ENCODE measurements at places on chromosomes 13 and 19. TPM values are rescaled to one million over a fixed set of nuclear protein-coding genes. Genes with fewer than 3 reads are reported as not detected.

GRCh38 chr19:37975596-37976515 lies 68.8 kb downstream of the SIPA1L3 start:
- peak; percentile 49 for DNase-seq

- DNase-seq = no peak
Measured at GRCh38 chr19:48668761-48669160, 4.1 kb downstream of the NTN5 start.

- DNase-seq = no peak
Measured at GRCh38 chr19:42255766-42256745, 1.1 kb upstream of the ERF start.

DNA sequence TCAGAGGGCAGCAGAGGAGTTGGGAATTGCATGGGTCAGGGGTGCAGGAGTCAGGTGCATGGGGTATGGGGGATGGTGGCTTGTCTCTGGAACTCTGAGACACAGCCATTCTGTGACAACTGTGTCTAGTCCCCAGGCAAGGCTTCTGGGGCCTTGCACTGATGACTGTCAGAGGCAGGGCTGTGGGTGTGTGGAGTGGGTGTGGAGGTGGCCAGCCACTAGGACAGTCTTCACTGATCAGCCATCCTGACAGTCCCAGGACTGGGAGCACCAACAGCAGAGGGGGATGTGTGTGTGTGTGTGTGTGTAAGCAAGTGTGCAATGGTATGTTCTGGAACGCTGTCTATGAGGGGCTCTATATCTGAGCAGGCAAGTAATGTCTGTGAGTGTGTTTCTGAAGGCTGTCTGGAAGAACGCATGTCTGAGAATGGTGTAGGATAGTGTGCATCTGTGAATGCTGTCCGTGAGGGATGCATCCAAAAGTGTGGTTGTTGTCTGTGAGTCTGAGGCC lies 5.4 kb downstream of the NUMBL start:
- DNase-seq = no peak

GRCh38 chr19:24078680-24079079 lies 8.3 kb upstream of the ZNF254 start:
- no peak for DNase-seq

DNA sequence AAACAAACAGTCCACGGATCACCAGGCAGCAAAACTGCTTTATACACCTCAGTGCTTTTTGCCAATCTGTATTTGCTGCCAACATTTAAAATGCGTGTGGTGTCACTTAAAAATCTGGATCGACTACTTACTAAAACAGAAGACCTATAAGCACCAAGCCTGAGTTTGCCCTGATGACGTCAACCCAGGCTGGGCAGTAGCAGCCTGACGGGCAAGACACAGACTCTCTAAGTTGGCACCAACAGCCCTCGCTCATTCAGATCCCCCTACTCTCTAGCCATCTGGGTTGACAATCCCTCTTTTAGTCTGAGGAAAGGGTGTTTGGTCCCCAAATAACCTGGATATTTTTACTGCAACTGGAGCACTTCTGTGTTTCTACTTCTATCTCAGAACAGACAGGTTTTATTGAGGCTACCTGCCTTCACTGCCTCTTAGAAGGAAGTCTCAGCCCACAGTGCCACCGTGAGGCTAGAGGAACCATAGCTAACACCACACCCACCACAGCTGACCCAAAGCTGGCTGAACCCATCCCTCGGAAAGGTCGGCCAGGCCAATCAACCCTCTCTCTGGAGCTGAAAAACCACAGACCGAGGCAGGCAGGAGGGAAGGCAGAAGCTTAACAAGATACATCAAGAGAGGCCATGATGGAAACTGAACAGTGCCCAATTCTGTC lies 6.9 kb downstream of the SUGP2 start:
- DNase-seq = no peak

DNA sequence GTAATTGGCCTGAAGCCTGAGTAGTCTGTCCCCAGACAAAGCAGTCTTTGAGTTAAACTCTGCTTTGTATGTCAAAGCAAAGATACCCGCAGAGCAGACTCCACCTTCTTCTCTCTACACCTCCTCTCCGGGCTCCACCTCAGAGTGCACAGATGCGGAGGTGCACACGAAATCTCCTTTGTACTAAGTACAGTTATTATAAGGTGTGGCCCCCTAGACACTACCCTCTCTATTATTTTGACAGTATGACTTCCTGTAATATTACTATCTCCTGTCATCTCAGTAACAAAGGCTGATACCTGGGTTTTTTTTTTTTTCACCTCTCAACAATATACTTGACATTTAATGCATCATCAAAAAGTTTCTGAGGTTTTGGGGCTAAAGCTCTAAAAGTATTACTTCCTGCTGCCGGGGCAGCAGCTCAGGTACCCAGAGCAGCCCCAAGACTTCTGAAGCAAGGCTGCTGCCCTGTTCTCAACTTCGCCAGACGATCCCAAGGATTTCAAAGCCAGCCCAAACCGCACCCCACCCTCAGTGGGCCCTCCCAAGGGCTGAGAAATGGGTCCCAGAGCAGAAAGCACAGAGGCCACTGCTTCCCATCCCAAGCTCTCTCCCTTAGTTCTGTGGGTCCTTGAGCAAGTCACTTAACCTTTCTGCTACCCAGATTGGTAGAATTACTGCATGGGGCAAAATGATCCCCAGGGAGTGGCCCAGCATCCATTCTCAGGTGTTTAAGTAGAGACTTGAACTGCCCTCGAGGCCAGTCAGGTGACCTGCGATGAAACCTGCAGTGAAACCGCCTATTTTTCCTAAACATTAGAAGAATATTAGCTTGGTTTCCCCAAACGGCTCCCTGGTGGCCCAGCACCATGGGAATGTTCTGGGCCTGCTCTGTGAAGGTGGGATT lies 180.6 kb downstream of the FOXO1 start:
- no peak for DNase-seq

DNA sequence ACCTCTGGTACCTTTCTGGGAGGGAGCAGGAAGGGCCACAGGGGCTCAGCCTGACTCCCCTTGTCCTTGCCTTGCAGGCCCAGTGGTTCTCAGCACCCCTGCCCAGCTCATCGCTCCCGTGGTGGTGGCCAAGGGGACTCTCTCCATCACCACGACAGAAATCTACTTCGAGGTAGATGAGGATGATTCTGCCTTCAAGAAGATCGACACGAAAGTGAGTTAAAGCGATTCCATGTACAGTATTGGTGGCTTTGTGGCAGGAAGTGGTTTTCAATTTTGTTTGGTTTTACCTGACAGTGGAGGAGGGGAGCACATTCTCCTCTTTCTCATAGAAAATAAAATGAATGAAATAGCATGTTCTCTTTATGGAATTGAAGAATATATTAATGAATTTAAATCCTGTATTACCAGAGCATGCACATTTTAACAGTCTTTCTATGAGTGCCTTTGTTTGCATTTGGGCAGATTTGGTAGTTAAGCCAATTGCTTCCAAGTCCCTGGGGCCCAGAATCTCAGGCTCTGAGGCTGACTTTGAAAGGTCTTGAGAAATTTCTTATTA lies 4.1 kb downstream of the MAB21L1 start:
- peak; percentile 72 for DNase-seq

DNA sequence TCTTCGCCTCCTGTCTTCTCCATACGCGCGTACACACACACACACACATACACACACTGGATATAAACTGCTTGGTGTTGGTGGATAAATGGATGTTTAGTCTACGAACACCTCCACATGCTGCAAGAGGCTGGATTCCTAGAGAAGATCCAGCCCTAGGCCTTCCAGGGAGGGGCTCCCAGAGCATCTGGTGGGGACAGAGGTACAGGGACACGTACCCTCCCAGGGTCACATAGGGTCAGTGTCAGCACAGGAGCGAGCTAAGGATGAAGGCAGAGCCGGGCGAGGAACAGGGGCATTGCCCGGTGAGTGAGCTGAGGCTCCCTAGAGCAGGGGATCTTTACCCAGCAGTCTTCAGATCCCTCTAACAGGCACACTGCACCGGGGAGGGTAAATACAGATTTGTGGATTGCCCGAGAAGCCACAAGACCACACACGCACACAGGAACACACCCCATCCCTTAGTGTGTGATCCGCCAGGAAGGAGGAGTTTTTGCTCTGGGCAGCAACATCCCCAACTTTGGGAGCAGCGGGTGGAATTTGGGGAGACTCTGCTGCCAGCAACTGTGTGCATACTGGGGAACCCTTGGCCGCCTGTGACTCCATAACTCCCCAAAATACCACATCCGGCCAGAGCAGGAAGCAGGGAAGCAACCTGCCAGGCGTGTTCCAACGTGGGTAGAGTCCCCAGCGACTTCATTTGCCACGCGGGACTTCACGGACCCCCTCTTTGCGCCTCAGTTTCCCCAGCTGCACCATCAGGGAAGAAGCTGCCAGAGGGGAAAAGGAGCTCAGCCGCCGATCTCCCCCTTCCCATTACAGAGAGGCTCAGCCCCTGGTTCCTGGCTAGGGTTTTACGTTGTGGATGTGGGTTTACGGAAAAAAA lies 5.8 kb upstream of the TLE2 start:
- DNase-seq = no peak

DNA sequence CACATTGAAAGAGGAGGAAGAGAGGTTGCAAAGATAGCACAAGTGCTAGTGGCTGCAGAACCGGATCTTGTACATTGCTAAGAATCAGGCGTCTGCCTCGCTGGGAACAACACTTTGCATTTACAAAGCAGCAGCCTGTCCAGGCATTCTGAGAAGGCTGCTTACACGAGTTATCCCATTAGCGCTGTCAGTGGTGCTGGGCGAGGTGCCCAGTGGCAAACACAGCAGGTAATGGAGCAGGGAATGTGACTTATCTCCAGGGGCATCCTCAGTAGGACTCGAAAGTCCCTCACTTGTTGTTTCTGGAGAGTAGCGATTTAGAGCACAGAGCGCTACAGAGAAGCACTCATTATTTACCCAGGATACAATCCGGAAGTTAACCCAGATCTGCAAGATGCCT lies 209.6 kb downstream of the OLFM4 start:
- DNase-seq = no peak

GRCh38 chr13:76887076-76887563 lies 915 bp upstream of the KCTD12 start:
- no peak for DNase-seq

- DNase-seq = no peak
Measured at GRCh38 chr13:95643571-95643935, 953 bp downstream of the DZIP1 start.

DNA sequence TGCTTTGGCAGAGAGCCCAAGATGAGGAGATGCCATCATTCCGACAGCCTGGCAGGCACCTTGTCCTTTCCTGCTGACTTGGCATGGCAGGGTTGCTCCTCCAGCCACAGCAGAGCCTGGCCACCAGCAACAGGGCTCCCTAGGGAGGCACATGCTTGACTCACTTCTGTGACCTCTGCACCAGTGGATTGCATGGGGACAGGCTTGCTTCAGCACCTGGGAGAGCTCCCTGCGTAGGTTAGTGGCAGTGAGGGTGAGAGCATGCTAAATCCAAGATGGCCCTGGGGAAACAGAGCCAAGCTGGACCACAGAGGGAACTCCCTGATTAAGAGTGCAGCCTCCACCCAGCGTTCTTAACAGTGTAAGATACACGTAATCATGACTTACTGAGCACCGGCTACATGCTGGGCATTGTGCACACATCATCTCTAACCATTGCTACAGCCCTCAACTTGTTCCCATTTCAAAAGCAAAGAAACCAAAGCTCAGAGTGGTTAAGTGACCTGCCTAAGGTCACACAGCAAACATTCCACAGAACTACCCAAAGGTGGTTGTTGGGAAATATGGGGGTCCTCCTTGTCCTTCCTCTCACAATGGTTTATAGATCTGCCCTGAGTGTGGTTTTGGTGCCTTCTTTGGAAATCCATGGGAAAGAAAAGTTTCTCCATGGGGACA lies 116.6 kb upstream of the UQCRFS1 start:
- DNase-seq = peak; percentile 35

DNA sequence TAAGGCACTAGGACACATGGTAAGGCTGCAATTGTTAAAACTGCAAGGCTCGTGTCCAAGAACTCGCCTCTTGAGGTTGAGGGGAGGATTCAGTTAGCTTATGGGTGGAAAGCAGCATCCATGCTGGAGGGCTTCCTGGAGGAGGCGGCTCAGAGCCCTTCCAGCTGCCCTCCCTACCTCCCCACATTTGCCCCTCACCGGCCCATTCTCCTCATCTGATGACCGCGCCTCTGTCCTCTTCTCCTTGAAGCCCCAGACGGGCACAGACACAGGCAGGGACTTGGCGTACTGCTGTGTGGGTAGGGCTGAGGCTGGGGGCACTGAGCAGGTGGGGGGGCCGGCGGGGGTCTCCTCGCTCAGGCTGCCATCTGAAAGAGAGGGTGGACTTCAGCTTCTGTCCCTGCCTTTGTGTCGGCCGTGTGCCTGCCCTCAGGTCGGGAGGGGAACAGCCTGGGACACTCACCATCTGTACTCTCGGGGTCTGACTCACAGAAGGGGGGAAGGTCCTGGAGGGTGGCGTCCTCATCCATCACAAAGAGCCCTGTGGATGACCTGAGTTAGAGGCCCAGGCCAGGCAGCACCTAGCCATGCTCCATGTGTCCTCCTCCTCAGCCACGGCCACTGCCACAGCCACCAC lies 4.1 kb upstream of the PNKP start:
- no peak for DNase-seq

GRCh38 chr19:15779756-15780476 lies 7.5 kb upstream of the OR10H5 start:
- peak; percentile 88 for DNase-seq

DCLK1 gene
- 64.4 TPM for total RNA-seq

FUT2 gene
- not detected for total RNA-seq

NLRP5 gene
- total RNA-seq = not detected

TEX29 gene
- 0.29 TPM for total RNA-seq

TMEM59L gene
- total RNA-seq = 2.8 TPM

ANGPTL8 gene
- 0.57 TPM for total RNA-seq

NAPA gene
- total RNA-seq = 83.8 TPM

MFSD12 gene
- total RNA-seq = 52.7 TPM

COMP gene
- 72.2 TPM for total RNA-seq

Measured in posterior vena cava (tissue), 2 donors.